SJSA1 (cell line): ENCODE measurements at places on chromosomes 13 and 19. TPM values are rescaled to one million over a fixed set of nuclear protein-coding genes. Genes with fewer than 3 reads are reported as not detected.

DNA sequence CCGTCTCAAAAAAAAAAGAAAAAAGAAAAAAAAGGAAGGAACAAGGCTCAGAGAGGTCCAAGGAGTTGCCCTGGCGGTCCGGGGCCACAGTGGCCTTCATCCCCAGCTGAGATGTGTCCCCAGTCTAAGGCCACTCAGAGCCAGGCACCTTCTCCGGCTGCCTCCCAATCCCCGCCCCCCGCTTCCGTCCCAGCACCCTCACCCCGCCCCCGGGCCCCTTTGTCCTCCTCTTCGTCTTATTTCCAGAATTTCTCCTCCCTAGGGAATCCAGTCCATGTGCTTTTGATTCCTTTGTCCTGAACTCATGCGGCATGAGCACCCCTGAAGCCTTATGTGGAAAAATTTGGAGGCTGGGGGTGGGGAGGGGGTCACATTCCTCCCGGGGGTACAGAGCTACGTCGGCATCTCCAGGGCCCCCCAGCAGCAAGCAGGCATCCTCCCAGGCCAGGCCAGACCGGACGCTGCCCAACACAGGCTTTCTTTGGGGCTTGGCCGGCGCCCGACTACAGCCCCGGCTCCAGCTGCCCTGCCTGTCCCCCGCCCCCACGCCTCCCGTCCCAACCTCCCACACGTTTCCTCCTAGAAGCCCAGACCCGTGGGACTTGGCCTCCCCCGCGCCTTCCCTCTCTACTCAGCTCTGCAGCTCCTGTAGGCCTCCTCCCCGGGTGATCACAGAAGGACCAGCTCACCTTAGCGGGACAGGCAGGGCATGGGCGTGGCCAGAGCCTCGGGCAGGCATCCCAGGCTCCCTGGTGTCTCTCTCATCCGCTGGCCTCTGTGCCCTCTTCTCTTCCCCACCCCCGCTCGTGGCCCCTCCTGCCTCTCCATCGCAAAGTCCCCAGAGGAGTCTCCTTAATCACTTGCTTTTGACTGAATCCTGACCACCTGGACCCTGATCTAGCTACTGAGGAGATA, 17.8 kb upstream of the ADGRE5 start:
- DNase-seq, result no peak

- no peak for DNase-seq
Measured at GRCh38 chr13:95387733-95388207, 86.5 kb upstream of the ABCC4 start.

DNA sequence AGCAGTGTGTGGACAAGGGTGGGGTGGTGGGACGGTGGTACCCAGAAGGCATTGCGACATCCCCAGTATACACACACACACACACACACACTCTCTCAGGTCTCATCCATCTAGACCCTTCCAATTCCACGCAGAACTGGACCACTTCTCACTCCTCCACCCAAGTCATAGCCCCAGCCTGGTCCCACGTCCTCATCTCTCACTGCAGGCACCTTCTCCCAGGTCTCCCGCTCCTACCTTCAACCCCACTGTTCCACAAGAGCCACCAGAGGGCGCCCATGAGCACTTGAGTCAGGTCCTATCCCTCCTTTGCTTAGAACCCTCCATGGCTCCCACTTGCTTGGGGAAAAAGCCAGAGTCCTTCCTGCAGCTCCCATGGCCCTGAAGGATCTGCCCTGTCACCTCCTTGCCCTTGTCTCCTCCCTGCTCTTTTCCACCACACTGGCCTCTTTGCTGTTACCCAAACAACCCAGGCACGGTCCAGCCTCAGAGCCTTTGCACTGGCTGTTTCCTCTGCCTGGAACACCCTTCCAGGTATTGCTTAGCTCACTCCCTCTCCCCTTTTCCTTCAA, 62.6 kb downstream of the IER2 start:
- peak; percentile 70 for DNase-seq

- DNase-seq, result no peak
Measured at GRCh38 chr19:16316506-16316882, 8.1 kb upstream of the KLF2 start.

DNA sequence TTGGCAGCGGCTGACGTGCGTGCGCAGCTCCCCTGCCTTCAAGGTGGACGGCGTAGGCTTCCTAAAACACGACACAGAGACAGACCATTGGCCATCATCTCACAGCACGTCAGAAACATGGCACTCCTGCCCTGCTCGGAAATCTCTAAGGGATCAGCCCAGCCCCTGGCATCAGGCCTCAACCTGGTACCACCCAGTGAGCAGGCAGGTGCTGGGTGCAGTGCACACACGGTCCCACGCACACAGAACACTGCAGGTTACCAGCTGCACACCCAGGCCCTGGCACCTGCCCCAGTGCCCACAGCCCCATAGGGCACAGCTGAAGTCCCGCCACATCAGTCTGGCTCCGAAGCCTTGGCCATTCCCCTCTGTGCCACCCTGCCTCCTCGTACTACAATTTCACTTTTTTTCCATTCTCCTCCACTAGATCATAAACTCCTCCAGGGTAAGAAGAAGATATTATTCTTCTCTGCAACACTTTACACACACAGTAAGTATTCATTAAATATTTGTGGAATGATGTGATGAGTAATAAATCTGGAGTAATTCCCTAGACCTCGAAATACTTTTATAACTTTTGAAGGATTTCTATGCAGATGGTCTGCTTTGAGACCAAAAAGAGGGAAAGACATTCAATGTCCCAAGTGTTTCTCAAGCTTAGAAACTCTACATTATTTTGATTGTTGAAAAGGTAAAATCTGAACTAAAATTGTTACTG, 156.4 kb downstream of the COL4A1 start:
- DNase-seq, result no peak

Gene NR2F6
- 55.1 and 64.8 TPM in 2 replicates for total RNA-seq

Gene ZNF85
- 11.8 and 17.4 TPM in 2 replicates for total RNA-seq

DNA sequence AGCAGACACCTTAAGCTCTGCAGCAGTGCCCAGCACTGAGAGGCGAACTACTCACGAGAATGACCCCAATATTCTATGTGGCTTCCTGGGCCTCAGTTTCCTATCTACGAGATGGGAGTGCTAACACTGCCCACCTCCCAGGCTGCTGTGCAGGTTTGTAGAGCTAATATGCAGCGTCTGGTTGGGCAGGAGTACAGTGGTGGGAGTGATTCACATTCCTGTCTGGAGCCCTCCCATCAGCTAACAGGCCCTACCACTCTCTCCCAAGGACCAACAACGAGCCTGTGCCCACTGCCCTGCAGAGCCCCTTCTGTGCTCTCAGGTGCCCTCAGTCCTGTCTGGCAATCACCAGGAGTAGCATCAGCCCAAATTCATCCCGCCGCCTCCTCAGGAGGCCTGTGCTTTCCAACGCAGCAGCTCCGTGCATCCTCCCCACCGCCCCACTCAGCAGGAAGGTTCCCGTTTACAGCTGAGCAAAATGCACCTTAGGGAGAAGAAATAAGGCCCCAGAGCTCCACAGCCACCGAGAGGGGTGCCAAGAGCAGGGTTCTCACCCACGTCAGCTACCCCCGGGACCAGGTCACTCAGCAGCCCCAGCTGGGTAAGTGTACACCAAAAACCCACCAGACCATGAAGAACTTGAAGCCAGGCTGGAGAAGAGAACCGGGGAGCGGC, 6.6 kb downstream of the AKT2 start:
- no peak for DNase-seq

DNA sequence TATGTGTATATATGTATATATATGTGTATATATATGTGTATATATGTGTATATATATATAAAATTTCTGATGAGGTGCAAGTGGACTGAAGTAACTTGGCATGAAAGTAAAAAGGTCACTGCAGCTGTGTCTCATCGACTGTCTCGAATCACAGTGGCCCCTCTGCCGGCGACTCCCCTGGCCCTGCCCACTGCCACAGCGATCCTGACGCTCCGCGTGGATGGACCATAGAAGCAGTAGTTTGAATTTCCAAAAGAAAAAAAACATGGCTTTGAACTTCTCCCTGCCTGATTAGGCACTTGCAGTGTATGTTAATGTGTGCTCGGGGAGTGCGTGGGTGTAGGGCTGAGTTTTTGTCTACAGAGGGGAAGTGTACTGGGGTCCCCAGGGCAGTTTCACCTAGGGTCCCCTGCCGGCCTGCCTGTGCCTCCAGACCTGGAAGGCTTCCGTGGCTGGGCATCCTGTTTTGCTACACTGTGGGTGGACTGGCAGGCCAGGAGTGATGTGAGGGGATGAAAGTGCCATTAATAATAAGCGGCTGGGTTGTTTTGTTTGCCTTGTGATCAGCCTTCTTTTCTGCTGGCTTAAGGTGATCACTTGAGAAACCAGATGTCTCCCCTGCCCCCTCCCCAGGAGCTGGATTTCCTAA, 10.8 kb downstream of the ZIC5 start:
- no peak for DNase-seq

GRCh38 chr19:13850910-13851733, 25.8 kb upstream of the NANOS3 start:
- DNase-seq, result peak; percentile 97

DNA sequence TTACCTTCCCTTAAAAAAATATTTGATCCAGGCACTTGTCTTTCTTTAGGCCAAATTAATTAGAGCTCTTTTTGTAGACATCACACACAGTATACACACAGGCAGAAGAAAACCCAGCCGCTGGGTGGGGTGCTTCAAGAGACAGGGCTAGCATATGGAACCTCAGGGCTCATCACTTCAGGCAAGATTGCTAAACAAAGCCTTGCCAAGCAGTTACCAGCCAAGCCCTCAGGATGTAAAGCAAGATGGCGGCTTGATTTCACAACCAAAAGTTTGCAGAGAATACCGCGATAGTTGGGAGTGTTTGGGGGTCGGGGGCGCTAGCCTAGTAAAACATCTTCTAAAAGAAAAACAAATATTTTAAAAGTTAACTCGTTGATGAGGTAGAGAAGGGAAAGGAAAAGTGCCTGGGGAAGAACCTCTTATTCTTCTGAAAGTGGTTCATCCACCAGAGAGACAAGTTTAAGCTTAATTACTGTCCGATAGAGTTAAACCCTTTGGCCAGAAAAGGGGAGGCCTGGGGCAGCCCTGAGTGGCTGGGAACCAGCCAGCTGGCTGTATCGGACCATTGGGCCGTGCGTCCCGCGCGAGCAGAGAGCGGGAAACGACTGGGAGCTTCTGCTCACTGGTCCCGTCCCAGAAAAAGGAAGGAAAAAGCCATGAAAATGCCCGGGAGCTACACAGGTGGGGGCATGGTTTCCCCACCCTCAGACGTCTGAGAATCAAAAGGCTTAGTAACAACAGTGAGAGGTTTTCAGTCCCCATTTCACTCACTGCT, 254.9 kb upstream of the PCDH20 start:
- no peak for DNase-seq

DNA sequence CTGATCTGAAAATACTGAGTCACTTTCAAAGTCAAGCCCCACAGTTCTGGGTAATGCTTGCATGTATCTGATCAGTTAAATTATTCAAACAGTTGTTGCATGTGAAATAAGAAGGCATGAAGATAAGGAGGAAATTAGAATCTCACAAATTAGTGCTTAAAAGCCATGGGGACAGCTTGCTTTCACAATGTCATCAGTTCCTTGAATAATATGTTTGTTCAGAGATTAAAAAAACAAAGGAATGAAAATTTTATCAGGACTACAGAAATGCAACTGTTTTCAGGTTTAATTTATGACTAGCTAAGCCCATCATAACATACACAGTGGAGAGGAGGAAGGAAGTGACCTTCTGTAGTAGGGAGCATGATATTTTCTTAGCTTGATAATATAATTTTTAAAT, 150.1 kb downstream of the OXGR1 start:
- no peak for DNase-seq

Gene CEACAM21
- total RNA-seq, result not detected in 2 replicates

- no peak for DNase-seq
Measured at GRCh38 chr19:3813473-3814392, 27.6 kb upstream of the MATK start.

GRCh38 chr13:69755101-69755500, 352.5 kb upstream of the ATXN8OS start:
- no peak for DNase-seq

Gene GPR183
- total RNA-seq, result 49.6 and 49.7 TPM in 2 replicates

Gene FUT2
- not detected in 2 replicates for total RNA-seq

DNA sequence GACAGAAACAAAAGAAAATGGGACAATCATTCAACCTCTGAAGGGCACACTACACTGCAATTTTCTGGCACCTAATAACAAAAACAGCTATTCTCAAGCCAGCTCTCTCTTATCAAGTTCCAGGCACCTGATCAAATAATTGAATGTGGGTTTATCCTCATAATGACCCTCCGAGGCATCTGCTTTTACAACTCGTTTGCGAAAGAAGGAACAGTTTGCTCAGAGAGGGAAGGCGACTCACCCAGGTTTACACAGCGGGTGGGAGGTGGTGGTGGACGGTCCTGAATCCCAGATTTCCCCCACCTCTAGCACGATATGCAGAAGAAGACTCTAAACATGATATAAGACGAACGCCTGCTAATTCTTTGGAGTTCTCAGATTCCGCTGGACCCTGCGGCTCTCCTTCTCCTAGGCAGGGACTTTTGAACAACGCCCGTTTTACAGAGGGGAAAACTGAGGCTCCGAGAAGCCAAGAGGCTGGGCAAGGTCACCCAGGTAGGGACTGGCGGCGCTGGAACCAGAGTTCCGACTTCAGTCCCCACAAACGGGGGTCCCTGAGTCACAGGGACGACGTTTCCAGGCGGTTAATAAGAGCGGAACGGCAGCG, 641 bp downstream of the SGTA start:
- no peak for DNase-seq

DNA sequence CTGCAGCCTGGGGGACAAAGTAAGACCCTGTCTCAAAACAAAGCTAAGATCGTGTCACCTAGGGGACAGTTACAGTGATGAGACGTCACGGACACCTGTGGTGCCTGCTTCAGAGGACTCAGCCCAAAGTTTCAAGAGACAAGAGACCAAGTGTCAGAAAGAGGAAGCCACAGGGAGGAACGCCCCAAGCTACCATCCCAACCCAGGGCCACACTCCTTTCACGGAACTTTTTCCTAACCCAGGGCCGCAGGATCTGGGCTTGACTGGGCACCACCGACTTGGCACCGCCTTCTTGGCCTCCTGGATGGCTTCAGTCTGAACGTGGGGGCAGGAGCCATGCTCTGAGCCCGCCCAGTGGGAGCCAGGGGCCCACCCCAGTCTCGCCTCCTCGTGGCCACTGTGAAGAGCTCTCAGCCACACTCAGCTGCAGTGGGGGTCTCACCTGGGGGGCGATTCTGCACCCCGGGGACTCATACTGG, 8.5 kb downstream of the MOB3A start:
- DNase-seq, result no peak

- no peak for DNase-seq
Measured at GRCh38 chr13:20573636-20574035, 6.7 kb downstream of the IFT88 start.

DNA sequence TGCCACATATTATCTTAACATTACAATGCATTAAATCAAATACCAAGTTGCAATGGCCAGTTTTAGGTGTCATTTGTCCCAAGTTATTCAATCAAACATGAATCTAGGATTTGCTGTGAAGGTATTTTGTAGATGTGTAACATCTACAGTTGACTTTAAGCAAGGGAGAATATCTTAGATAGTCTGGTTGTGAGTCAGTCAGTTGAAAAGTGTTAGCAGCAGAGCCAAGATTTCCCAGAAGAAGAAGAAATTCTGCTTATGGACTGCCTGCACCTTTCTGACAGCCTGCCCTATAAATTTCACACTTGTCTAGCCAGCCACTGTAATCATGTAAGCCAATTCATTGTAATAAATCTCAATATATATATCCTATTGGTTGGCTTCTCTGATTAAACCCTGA, 41.3 kb upstream of the INTS6 start:
- DNase-seq, result no peak
